ENCODE measurements at places on chromosomes 5 and 9. TPM values are rescaled to one million over a fixed set of nuclear protein-coding genes. Genes with fewer than 3 reads are reported as not detected.

Gene SPINK13
- not detected for total RNA-seq

Gene MARVELD2
- total RNA-seq, result 2.0 TPM

Gene FCN1
- 5.7 TPM for total RNA-seq

Gene INSL4
- total RNA-seq, result not detected

Gene ANKRD20A1
- total RNA-seq, result 1.8 TPM

Gene TTC16
- 0.05 TPM for total RNA-seq

Gene SIT1
- total RNA-seq, result 0.86 TPM

Gene PPP2R2B
- total RNA-seq, result 0.74 TPM

Gene IFNB1
- not detected for total RNA-seq

Data from left cardiac atrium (tissue), 4 donors.